ENCODE measurements at places on chromosomes 7 and 10.

DNA sequence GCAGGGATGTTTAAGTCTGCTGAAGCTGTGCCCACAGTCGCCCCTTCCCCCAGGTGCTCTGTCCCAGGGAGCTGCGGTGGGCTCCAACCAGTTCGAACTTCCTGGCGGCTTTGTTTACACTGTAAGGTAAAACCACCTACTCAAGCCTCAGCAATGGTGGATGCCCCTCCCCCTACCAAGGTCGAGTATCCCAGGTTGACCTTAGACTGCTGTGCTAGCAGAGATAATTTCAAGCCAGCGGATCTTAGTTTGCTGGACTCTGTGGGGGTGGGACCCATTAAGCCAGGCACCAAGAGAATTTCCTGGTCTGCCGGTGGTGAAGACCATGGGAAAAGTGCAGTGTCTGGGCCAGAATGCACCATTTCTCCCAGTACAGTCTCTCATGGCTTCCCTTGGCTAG, 56.0 kb downstream of the CCDC7 start:
- DNase-seq = no peak

DNA sequence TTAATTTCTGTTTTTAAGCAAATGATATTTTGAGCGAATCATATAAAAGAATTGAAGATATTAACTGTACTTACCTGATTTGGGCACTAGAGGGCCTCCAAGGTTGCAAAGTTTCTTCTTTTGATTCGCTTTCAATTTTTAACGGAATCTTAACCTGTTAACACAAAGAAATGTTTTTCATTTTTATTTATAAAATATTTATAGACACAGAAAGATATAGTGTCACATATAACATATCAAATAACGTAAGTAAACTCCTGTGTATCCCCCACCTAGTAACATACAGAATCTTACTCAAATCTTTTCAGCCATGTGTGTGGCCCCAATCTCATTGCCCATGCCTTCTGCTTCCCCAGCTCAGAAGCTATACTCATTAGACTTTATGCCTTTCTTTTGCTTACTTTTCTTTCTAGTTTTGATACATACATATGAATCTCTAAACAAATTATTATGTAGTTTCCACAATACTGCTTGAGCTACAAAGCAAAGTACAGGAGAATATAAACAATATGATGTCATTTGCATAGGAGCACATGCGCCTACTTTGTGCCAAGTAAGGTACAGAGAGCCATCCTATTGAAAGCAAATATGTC, 49.5 kb upstream of the ZPBP start:
- no peak for DNase-seq

- DNase-seq = no peak
Observed at GRCh38 chr10:44696496-44696895, 214.6 kb upstream of the TMEM72 start.

GRCh38 chr10:42149722-42150427, 488.5 kb downstream of the ZNF33B start:
- DNase-seq = no peak

DNA sequence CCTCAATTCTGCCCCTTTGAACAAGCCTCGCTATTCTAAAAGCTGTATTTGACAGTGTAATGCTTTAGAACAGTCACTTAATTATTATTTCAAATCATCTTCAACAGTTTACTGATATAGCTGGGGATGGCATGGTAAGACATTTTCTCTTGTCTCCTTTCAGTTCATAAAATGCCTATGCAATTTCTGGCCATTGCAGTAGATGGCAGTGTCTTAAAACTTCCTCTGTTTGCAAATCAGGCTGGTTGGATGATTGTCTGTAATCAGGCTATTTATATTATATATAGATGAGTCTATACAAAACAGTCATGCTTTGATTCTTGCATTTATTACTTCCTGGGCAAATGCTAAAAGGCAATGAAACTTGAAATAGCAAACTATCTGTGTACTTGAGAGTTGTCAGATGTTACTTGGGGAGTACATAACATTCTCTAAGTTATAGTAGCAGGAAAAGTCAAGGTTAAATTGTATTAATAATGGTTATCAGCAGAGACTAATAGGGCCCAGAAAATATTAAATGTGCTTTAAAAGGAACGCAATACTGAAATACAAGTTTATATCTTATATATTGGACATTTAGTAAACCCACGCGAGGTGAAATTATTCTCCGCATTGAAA, 55.5 kb upstream of the LHFPL3 start:
- no peak for DNase-seq

All from esophagus muscularis mucosa (tissue), 4 donors.